ENCODE measurements at places on chromosomes 3 and 15.

GRCh38 chr15:79673416-79674123, 223.2 kb downstream of the MTHFS start:
- no peak for DNase-seq

GRCh38 chr15:39787479-39787878, 4.8 kb upstream of the FSIP1 start:
- DNase-seq, result no peak

DNA sequence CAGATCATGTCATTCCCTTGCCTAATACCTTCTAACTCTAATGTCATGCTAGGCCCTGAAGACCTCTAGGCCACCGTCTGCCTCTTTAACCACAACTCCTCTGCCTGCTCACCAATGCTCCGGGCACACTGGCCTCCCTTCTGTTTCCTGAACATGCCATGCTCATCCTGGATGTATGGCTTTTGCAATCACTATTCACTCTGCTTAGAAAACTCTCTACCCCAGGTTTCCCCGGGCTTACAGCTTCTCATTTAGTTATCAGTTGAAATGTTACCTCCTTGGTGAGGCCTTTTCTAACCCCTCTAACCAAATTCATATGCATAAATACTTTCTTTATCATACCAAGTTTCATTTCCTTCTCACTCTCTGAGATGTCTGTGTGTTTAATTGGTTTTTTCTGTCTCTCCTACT, 727.8 kb upstream of the CFAP20DC start:
- DNase-seq, result peak; percentile 35

- DNase-seq, result no peak
Measured at GRCh38 chr3:197907196-197907595, 42.8 kb upstream of the RPL35A start.

- no peak for DNase-seq
Measured at GRCh38 chr3:52846432-52846965, 11.7 kb upstream of the MUSTN1 start.

DNA sequence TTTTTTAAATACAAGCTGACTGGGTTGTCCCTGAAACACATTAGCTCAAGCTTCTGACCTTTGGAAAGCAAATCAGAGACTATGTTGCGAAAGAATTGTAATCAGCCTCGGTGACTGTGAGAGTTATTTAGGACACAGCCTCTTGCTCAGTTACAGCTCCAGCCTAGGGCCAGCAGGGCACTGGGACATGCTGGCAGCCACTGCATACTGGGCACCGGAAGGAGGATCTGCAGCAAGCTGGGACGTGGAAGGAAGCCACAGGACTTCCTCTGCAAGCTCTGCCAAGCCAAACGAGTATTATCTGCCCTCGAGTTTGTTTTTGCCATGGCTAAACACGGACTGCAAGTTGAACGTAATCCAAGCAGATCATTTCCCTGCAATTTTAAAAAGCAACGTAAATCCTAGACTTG, 24.4 kb upstream of the COPG1 start:
- peak; percentile 78 for DNase-seq

GRCh38 chr3:115624029-115624741, 875 bp downstream of the GAP43 start:
- no peak for DNase-seq

GRCh38 chr15:37891766-37892368, 42.6 kb upstream of the TMCO5A start:
- peak; percentile 69 for DNase-seq

DNA sequence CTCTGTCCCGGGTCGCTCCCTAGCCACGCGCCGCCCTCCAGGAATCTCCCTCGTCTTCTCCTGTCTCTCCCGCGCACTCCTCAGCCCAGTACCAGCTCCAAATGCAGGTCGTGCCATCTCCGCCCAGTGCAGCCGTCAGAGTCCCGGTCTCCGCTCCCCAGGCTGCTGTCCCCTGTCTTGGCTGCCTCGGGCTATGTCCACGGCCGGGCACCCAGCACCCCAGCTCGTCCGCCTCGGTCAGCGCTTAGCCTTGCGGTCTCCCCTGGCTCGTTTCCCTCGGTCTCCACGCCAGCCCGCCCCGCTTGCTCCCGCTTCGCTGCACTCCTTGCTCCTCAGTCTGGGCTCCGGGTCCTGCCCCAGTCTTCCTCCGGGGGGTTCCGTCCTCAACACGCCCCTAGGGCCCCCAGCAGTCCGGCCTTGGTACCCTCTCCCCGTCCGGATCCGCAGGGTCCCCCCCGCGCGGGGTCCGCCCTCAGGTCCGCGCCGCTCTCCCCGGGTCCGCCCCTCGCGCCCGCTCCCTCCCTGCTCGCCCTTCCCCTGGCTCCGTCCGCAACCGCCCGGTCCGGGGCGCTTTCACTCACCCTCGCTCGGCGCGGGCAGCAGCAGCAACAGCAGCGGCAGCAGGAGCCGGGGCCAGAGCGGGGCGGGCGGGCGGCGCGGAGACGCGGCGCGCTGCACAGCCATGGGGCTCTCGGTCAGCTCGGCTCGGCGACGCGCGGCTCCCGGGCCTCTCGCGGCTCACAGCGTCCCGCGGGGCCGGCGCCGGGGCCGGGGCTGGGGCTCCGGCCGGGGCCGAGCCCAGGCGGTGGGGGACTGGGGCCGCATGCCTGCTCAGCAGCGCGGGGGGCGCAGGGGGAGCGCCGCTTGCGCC, 462 bp downstream of the IGDCC3 start:
- DNase-seq, result peak; percentile 21

- no peak for DNase-seq
Measured at GRCh38 chr15:37223089-37223488, 122.7 kb upstream of the MEIS2 start.

- DNase-seq, result no peak
Measured at GRCh38 chr3:122668930-122669730, 11.5 kb upstream of the PARP14 start.

GRCh38 chr3:76147846-76148245, 362.5 kb upstream of the ZNF717 start:
- DNase-seq, result no peak

- no peak for DNase-seq
Measured at GRCh38 chr3:23319366-23320312, 116.5 kb downstream of the UBE2E2 start.

GRCh38 chr3:133572158-133573053, 1.1 kb upstream of the CDV3 start:
- peak; percentile 86 for DNase-seq

- DNase-seq, result no peak
Measured at GRCh38 chr15:59879506-59880265, 124.4 kb upstream of the FOXB1 start.

- no peak for DNase-seq
Measured at GRCh38 chr3:40170395-40170794, 139.1 kb upstream of the EIF1B start.

DNA sequence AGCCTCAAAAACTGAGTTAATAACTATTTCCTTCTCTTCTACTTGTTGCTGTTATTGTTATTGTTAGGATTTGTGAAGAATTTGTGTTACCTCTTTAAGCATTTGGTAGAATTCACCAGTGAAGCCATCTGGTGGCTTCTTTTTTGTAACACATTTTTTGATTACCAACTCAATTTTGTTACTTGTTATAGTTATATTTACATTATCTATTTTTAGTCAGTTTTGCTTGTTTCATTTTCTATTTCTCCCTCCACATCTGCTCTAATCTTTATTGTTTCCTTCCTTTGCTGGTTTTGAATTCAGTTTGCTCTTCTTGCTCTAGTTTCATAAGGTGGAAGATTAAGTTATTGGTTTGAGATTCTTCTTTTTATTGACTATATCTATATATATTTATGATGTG, 3.7 kb upstream of the SLC9C1 start:
- DNase-seq, result no peak

- no peak for DNase-seq
Measured at GRCh38 chr3:106332884-106333283, 464.1 kb upstream of the CBLB start.

- no peak for DNase-seq
Measured at GRCh38 chr3:141994856-141995255, 118.4 kb downstream of the ATP1B3 start.

- DNase-seq, result peak; percentile 64
Measured at GRCh38 chr3:73056014-73056844, 5.2 kb upstream of the EBLN2 start.

DNA sequence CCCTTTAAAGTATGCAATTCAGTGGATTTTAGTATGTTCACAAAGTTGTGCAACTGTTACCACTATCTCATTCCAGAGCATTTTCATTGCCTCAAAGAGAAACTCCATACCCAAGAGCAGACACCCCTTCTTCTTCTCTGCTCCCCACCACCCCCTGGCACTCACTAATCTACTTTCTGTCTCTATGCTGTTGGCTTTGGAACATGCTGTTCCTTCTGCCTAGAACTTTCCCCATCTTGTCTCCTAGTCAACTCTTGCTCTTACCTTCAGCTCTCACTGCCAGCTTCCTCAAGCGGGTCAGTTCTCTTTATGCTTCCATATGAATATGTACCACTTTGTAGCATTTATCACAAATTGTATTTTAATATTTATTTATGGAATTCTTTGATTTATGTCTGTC, 50.1 kb downstream of the TYRO3 start:
- DNase-seq, result no peak

GRCh38 chr3:71652781-71653413, 69.4 kb upstream of the FOXP1 start:
- DNase-seq, result peak; percentile 83

DNA sequence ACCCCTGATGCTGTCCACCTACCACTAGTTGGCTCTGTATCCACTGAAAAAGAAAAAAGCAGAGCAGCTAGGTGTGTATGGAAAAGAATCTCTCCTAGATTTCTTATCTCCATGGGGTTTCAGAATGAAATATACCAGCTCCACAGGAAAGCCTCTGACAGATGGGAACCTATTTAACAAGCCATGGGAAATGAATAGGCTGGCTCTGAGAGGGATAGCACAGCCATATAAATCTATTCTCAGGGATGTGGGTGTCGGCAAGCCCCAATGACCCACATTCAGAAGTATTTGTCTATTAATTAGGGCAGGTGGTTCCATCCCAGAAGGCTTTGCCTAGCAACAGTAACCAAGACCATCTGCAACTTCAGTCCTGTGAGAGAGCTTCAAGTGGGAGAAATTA, 694.1 kb downstream of the AGBL1 start:
- no peak for DNase-seq

DNA sequence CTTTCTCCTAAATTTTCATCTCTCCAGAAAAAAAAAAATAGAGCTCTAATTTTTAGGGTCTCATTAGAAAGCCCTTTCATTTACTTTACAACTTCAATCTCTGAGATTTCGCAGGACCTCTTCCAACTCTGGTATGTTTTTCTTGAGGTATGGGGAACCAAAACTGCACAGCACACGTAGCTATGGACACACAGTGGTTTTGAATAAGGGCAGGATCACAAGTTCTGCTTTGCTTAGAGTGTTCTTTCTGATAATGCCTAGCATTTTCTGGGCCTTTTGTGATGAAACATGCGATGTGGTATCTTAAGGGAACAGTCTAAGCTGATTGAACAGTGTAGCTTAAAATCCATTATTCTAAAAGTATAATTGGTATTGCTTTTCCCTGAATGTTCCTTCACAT, 25.3 kb downstream of the ZNF592 start:
- DNase-seq, result peak; percentile 43

DNA sequence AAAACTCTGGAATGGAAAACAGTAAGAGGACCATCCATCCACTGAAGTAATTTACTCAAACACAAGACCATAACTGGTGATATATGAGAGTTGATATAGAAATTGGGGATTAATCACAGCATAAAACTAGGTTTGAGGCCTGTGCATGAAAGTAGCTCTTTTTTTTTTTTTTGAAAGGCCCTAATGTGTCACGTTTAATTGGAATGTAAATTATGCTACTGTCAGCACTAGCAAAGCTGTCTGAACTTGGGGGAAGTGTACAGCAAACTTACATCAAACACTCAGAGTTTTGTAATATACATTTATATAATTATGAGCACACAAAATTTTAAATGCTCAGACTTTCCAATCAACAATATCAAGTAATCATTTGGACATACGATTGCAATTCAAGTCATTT, 154.1 kb downstream of the GREM1 start:
- no peak for DNase-seq

- DNase-seq, result no peak
Measured at GRCh38 chr3:71616571-71617021, 33.1 kb upstream of the FOXP1 start.

GRCh38 chr3:143970773-143971358, 757 bp upstream of the DIPK2A start:
- peak; percentile 71 for DNase-seq

DNA sequence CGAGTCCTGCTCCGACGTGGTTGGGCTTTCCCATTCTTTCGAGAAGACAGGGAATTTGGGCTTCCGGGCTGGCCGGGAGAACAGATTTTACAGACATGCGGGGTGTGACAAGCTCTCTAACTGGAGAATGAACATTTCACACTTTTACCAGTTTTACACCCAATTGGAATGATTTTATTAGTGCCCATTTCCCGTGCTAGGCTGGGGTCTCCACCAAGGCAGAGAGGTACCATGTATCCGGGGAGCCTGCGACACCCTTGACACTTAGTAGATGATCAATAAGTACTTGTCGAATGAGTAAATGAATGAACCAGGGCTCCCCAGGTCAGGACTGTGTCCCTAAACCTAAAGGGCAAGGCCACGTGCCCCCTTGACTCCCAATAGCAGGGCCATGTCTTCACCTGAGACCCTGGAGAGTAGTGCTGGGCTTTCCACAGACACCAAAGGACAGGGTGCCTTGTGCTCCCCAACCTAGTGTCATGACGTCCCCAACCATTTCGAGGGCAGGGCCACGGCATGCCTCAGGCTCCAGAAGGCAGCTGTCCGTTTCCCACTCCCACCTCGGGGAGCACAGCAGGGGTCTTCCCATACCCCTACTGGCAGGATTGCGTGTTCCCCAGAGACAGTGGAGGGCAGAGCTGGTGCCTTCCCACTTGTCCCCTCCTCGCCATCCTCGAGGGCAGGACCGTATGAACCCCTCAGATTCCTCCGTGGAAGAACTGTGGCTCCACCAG, 679 bp upstream of the MYD88 start:
- DNase-seq, result peak; percentile 48

GRCh38 chr3:17535274-17535673, 207.2 kb downstream of the TBC1D5 start:
- DNase-seq, result no peak

GRCh38 chr15:90095521-90095959, 6.7 kb downstream of the IDH2 start:
- no peak for DNase-seq

DNA sequence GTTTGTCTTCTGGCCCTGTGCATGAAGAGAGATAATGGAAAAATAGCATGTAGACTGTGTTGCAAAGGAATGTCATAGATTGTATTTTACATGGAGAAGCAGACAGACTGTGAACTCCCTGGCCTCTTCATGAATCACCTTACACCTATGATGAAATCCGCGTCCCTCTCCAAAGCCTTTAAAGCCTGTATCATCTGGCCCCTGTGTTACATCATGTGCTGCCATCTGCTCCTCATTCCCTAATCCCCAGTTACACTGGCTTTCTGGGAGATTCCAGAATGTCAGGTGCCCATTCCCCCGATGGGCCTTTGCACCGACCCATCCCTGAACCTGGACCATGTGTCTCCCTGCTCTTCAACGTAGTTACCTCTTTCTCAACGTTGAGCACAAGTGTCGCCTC, 190.8 kb downstream of the ADAMTSL3 start:
- DNase-seq, result no peak

- peak; percentile 56 for DNase-seq
Measured at GRCh38 chr3:143977341-143978262, 6.0 kb downstream of the DIPK2A start.

All from hematopoietic multipotent progenitor cell treated with erythropoietin and hydrocortisone succinate and interleukin-3 and kit ligand, for 6 days (in vitro differentiated cells).